Fibroblast of skin of abdomen (primary cell): ENCODE measurements at places on chromosomes 6 and 20.

DNA sequence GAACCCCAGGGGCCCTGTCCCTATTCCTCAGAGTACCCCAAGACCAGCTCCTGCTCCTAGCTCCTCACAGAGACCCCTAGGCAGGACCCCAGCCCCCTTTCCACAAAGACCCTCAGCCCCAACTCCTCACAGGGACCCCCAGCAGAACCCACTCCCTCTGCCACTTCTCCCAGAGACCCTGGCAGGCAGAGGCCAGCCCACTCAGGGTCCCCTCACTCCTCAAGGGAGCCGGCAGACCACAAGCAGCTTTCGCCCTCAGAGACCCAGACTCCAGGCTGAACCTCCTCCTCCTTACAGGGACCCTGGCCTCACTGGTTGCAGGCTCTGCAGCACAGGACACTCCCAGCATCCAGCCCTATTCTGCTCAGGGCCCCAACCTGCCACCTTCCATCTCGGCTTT lies 575 bp downstream of the SLC44A4 start:
- no peak for DNase-seq

DNA sequence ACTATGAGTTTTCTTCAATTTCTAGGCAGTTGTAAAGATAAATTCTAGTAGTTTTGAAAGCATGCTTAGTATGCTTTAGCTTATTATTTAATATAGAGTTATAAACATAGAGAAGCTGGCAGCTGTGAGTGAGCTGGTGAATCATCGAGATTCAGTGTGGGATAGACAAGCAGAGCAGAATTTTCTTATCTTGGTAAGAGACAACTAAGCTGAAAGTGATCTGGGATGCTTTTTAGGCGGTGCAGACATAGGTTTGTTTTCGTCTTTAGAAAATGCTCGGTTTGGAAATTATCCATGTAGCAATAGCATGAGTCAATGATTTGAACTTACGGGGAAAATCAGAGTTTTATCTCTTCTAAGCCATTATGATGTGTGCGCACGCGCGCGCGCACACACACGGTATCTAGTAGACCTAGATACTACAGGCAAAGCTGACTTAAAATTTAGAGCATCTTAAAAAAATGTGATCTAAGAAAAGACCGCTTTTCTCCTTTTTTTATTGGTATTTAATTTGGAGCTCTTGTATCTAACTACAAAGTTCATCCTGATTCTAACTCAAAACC lies 128.3 kb upstream of the MAP3K7 start:
- DNase-seq = peak; percentile 27

DNA sequence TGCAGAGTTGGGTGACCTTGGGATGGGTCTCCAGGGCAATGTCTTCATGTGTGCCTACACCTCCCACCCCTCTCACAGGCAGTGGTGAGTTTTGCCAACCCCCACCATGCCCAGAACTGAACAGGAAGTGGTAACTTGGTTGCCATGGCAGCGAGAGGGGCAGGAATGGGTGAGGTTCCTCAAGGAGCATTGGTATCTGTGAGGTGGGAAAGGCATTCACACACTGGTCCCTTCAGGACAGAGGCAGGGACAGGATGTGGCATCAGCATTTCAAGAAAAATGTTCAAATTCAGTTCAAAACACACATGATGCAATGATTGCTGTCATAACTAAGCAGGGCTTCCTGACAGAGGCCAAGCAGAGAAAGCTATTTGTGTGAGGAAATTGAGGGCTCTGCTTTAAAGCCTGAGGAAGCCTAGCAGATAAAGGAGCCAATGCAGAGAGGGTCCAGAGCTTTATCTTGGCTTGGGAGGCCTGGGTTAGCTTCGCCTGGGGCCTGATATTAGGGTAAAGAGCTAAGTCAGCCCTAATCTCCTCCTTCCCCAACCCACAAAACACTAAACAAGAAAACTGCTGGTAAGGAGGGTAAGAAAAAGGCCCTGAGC lies 551 bp downstream of the TREML2 start:
- DNase-seq = peak; percentile 34

DNA sequence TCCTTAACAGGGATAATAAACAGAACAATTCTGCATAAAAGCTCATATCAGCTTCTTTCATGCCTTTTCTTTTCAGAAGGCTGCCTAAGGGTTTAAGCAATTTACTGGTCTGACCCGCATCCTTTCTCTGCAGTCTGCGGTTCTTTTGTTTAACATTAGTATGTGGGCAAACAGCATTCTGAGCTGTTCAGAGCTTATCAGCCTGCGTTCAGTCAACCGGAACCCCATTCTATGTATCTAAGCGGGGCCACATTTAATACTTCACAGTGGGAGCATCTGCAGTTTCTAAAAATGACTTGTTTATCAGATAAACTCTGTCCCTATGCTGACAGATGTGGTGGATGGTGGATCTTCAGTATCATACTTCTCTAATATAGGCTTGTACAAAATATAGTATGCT lies 758.9 kb upstream of the MMS22L start:
- no peak for DNase-seq

DNA sequence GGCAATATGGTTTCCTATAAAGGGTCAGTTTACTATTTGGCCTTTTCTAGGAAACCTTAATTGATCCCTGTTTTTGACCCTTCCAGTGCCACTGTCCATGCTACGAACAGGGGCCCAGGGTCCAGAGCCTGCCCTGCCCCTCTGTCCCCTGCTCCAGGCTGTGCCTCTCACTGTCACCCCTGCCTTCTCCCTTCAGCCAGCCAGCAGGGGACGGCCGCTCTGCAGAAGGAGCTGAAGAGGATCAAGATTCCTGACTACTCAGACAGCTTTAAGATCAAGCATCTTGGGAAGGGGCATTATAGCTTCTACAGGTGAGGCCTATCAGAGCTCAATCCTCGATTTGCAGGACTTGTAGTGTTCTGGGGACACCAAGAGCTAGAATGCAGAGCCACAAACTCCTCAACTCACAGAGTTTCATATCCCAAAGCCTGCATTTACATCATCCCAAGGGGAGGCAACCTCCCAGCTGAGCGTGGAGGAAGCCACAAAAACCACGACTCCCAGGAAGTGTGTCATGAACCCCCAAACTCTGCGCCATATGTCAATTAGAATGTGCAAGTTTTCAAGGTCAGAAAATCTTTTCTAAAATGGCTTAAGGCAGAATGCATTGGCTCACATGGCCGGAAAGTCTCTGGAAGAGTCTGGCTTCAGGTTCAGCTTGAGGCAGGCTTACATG lies 3.6 kb downstream of the BPI start:
- DNase-seq = peak; percentile 73

DNA sequence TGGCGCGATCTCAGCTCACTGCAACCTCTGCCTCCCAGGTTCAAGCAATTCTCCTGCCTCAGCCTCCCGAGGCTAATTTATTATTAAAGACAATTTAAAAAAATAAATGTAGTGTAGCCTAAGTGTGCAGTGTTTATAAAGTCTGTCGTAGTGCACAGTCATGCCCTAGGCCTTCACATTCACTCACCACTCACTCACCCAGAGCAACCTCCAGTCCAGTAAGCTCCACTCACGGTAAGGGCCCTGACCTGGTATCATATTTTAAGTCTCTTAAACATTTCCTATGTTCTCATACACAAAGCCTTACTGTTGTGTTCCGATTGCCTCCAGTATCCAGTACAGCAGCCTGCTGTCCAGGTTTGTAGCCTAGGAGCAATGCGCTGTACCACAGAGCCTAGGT lies 168.2 kb upstream of the FOXQ1 start:
- peak; percentile 61 for DNase-seq

DNA sequence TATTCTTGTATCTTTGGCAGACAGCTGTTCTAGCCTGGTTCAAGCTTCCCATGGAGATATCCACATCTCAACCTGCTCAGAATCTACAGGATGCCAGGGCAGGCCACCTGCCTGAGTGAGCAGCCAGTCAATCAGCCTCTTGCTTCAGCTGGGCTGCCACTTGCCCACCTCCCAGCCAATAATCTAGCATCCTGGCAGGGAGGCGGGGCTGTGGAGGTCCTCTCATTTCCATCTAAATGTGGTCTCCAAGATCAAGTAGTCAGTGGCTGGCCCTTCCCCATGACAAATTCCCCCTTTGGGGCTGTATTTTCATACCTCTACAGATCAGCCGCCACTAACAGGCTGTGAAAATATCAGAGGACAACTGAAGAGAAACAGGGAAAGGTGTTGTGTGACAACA lies 33.0 kb upstream of the SPDEF start:
- DNase-seq = no peak
